ENCODE measurements at places on chromosomes 13 and 19.
A peak's percentile ranks its signal among the peaks of the same experiment; 100 is the strongest.

DNA sequence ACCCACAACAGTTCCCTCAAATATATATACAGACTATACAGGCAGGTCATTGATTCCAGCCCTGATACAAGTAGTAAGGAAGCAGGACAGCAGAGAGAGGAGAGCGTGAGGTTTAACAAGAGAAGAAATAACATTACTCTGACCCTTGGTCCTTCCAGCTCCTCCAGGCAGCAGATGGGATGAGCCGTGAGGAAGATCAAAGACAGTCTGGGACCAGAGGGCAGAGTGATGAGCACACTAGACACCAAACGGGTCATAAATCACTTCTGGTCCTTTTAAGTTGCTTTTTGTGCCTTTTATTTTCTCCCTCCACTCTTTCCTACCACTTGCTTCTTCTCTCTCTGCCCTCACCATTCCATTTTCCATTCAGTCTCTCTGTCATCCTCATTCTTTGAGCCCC, 16.9 kb upstream of the MICU2 start:
- DNase-seq = no peak

GRCh38 chr19:43438291-43439031, 23.8 kb downstream of the TEX101 start:
- DNase-seq = no peak

DNA sequence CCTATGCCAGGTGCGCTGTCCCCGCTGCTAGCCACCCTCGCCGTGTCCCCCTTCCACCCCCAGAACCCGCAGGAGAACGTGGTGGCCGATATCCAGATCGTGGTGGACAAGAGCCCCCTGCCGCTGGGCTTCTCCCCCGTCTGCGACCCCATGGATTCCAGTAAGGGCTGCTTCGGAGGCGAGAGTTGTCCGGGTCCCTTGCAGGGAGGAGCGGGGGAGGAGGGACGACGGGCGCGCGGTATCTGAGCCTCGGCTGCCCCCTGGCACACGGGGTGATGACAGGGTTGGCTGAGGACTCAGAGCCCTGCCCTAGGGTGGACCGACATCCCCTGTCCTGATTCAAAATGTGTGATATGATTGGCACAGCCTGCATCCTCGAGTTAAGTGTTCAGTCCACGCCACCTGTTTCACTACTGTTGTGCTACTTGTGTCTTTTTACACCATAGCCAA, 653 bp downstream of the MVB12A start:
- DNase-seq = peak; percentile 52

- no peak for DNase-seq
Observed at GRCh38 chr13:112187527-112188297, 120.8 kb downstream of the SOX1 start.

- peak; percentile 89 for DNase-seq
Observed at GRCh38 chr19:18304458-18305310, 18.2 kb downstream of the LSM4 start.

GRCh38 chr19:4969772-4970531, 1.0 kb downstream of the KDM4B start:
- no peak for DNase-seq

GRCh38 chr19:17294051-17294891, 9.0 kb downstream of the ABHD8 start:
- peak; percentile 51 for DNase-seq

DNA sequence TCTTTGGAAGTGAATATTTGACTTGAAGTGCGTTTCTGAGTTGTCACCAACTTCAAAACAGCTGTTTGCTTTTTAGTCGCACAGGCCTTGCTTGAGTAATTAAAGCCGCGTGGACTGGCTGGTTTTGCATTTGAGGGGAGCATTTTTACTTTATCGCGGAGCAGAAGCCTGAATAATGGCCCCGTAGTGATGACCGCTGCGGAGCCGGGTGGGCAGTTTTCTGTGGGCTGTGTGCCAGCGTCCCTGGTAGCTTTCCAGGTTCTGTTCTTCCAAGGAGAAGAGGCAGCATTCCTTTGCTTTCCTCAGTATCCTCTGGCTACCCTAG, 1.1 kb downstream of the NAA16 start:
- no peak for DNase-seq

DNA sequence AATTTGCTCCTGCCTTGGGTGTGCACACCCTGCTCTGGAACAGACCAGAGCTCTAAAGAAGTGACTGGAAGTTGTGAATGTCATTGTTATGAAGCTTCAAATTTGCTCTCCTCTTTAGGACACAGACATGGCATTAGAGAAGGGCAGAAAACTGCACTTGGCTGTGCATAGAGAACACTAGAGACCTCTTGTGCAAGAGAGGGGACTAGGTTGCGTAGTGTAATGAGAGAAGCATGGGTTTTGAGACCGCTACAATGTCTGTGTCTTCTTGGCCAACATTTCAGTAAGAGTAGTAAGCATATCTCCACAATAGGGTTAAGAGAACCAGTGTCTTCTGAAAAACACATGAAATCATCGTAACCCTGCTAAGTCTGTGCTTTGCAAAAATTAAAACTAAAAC, 423.3 kb downstream of the SPRY2 start:
- DNase-seq = no peak

DNA sequence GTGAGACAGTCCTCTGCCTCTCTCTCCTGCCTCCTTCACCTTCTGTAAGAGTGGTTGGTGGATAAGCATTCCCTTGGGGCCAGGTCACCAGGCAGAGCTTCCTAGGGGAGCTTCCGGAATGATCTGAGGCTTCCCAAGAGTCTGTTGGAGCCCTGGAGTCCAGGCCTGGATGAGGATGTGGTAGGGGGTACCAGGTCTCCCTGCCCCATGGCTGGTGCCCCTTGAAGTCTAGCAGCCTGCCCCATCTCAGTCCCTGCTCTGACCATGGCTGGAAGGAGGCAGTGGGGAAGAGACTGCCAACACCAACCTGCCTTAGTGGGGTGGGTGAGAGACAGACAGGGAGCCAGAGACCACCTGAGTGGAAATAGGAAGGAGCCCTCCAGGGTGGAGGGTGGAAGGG, 1316.9 kb downstream of the UQCRFS1 start:
- no peak for DNase-seq

DNA sequence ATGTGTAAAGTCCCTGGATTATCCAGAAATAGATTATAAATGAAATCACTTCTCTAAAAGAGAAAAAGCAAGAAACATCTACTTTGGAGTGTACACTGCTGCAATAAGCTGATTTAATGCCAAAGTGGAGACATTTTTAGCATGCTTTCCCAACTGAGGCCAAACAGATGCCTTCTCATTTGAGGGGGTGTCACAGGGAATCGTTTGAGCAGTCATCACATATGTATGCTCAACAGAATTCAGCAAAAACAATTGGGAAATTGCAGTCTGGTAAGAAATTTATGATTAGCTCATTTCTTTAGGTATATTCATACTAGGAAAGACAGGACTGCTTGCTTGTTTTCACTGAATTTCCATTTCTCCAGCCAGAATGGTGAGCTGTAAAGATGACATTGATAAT, 27.3 kb upstream of the TPP2 start:
- DNase-seq = no peak

DNA sequence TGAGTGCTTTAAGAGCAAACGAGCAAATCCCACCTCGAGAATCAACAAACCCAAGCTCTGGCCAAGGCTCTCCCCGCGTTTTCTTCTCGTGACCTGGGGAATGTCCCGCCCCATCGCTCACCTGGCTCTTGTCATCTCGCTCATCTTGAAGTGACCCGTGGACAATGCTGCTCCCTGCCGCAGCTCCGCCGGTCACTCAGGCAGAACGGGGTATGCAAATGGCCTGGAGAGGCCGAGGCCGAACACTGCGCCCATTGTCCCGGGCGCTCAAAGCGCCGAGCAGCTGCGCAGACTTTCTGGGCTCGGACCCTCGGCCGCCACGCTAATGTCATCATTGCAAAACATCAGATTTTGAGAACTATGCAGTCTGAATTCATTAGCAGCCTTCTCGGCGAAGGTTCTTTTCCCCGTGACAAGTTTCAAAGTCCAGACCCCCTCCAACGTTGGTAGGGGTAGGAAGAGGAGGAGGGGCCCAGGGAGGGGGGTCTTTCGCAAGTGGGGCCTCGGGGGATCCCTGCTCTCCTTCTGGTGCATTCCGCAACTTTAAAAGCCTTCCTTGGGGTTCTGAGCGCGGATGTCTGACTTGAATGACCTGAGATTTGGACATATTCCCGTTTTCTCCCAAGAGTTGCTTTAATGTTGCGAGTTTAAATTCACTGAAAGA, 39.7 kb downstream of the SOX1 start:
- DNase-seq = no peak

- DNase-seq = no peak
Observed at GRCh38 chr19:34598217-34599155, 78.5 kb downstream of the SCGB2B2 start.

DNA sequence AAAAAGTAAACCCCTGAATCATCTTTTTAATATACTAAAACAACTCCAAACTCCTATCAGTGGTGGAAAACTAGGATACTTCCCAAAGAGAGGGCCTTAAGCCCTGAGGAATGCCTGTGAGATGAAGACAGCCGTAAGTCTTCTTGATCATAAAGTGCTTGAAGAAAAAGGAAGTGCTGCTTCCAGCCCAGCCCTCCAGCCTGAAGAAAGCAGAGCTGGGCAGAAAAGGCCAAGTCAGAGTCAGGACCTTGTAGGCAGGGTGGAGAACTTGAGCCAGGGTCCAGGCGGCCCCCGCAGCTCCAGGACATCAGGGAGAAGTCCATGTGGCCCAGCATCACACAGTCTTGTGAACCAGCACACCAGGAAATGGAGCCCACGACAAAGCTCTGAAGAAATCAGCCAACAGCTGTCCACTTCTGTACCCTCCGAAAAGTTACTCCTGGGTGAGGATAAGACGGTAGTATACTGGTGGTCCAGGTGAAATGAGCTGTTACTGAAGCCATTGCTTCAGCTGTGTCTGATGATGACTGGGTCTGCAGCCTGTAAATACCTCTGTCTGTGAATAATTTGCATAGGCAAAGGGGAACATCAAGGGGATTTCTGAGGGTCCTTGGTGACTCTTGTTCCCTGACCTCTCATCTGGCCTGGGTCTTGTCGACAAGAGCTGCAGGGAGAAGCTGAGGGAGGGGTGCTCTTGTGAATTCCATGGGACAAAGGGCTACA, 18.7 kb upstream of the CRYL1 start:
- no peak for DNase-seq

DNA sequence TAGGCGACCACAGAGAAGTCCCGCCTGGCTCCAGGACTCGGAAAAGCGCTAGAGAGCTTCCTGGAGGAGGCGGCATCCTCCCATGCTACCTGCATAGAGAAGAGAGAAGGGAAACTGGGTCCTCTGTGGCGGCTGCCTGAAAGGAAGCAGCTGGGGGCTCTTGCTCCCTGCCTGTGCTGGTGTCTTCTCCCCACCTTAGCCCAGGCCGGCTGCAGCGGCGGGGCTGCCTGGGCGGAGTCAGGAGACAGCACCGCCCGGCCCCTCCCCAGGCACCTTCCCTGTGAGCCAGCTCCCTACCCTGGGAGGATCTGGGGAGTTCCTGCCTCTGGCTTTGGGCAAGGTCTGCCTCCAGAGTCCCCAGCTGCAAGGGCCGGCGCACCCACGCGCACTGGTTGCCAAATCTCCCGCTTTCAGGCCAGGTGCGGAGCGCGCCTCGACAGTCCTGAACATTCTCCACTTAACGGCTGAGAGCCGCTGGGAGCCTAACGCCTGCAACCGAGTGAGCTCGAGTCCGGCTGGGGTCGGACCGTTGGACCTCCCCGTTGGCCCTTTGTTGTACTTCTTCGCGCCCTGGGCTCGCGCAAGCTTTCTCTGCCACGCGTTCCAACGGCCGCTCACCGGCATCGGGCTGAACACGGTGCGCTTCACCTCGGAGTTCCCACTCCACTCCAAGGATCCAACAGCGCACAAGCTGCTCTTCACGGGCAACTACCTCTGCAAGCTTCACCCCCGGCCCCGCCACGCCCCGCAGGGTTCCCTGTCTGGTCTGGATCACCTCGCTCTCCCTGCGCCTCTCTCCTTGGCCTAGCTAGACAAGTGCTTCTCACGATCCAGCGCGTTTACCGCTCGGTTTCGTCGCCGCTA, 21.8 kb upstream of the ZNF30 start:
- DNase-seq = no peak

GRCh38 chr19:9848060-9848459, 12.9 kb downstream of the PIN1 start:
- DNase-seq = peak; percentile 64

- no peak for DNase-seq
Observed at GRCh38 chr13:94009701-94010100, 469.8 kb downstream of the DCT start.

GRCh38 chr19:7879836-7880235, 5.6 kb upstream of the PRR36 start:
- DNase-seq = no peak

- no peak for DNase-seq
Observed at GRCh38 chr13:32751340-32751739, 165.1 kb downstream of the PDS5B start.

DNA sequence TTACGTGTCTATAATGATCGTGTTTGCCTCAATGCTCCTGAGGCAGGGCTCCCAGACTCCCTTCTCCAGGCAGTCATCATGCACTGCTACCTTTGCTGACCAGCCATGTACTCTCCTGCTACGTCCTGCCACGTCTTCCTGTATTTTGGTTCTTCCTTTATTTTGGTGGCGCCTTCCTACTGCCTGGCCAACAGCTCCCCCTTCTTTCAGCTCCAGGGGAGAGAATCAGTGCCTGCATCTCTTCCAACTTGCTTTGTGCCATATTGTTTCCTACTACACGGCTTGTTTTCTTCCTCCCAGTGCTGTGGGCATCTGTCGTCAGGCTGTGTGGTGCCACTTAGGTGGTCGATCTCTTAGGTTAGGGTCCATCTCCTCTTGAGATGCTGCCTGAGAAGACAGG, 96.2 kb downstream of the FGF9 start:
- DNase-seq = no peak
